CD8-positive, alpha-beta memory T cell (primary cell): ENCODE measurements at places on chromosomes 7 and 10. TPM values are rescaled to one million over a fixed set of nuclear protein-coding genes. Genes with fewer than 3 reads are reported as not detected.

HOGA1 gene
- not detected for polyA plus RNA-seq

ITIH5 gene
- not detected for polyA plus RNA-seq

DNA sequence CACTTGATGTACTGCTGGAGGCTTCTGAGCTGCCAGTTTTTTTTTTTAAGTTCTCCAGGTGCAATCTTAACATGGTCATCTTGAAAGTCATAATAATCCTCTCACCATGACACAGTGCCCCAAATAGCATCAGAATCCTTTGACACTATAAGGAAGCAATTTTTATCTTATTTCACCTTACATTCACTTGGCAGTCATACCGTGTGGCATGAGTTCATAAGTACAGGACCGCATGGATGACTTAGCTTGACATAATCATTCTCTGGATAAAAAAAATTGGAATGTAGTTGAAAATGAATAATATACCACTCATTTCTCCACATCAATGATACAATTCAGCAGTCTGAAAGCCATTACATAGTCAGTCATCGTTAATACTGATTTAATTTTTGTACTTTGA is 25.6 kb upstream of the TMEM196 start:
- no peaks in the 10 kb centered on the region for H3K36me3 ChIP-seq
- no peak overlapping the region for H3K27ac ChIP-seq
- H3K4me1 ChIP-seq: no peaks in the 10 kb centered on the region
- no peak overlapping the region for H3K4me3 ChIP-seq
- DNase-seq: no peak
- no peaks in the 10 kb centered on the region for H3K27me3 ChIP-seq

DNA sequence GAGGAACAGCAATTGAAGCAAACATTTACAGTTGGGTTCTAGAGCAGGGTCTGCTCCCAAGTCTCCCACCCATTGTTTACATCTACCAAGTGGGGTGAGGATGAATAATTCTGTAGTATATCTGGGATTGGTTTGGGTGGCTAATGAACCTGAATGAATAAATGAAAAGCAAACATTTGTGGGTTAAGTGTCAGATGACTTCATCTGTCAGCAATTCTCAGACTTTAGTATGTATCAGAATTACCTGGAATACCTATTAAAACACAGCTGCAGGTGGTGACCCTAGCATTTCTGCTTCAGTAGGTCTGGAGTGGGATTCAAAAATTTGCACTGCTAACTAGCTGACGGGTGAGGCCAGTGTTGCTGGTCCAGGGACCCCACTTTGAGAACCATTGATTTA is 18.0 kb upstream of the NPVF start:
- H3K27me3 ChIP-seq: no peaks in the 10 kb centered on the region
- no peaks in the 10 kb centered on the region for H3K4me1 ChIP-seq
- no peak overlapping the region for H3K4me3 ChIP-seq
- no peak overlapping the region for H3K27ac ChIP-seq

XRCC2 gene
- 0.26 TPM for polyA plus RNA-seq

- H3K4me3 ChIP-seq: no peak overlapping the region
- peaks cover 48% of the 10 kb centered on the region for H3K36me3 ChIP-seq
These were observed 149.6 kb downstream of the PRKCQ start for GRCh38 chr10:6430423-6430980.

- DNase-seq: no peak
- no peaks in the 10 kb centered on the region for H3K36me3 ChIP-seq
- peaks cover 5% of the 10 kb centered on the region for H3K4me1 ChIP-seq
- H3K27ac ChIP-seq: no peak overlapping the region
These were observed 4.9 kb downstream of the PRTFDC1 start for GRCh38 chr10:24947304-24948097.
